Neural progenitor cell (in vitro differentiated cells): ENCODE measurements at places on chromosomes 7 and 10.

DNA sequence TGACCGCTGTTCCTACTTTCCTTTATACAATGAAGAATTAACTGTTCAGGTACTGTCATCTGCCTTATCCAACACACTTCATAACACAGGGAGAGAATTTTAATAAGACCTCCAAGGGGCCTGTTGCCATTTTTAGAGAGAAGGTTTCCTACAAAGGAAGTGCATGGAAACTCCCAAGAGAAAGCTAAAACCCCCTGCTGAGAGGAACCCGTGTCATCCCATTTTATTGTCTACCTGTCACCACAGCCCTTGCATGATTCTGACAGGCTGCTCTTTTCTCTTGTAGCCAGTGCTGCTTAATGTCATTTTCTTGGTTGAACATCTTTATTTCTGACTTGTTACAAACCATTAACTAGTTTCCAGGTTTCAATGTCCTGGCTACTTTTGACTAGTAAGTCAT is 98.4 kb downstream of the SNX10 start:
- DNase-seq = peak; percentile 42

DNA sequence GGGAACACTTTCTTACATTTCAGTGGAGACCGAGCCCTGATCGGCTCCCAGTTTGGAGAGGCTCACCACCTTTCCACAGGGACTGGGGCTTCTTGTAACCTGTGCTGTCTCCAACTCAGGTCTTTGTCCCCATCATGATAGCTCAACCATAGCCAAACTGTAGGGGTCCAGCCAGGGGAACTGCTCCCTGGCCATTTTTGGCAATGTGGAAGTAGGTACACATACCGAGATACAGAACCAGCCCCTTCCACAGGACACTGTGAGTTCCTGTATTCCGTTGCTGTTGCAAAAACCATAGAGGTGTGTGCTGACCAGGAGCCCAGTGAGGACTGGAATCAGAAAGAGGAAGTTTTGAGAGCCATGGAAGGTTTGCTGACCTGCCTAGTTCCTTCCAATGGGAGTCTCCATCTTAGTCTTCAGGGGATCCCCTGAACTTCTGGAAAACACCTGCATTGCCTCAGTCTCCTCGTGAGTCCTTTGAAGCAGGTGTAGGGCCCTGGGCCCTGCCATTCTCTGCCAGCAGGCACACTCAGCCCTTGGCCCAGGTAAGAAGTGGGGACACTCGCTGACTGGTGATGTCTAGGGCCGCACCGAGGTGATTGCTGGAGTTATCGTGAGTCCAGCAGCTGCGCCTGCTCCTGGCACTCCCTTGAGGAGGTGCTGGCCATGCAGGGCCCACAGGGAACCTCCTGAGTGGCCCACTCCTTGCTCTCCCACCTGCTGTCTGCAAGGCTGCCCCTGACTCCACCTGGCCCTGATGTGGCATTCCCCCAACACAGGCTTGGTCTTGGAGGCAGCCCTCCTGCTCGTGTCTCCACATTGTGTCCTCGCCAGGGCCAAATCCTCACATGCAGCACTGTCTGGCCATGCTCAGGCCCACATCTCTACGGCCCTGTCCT is 11.2 kb downstream of the WDFY4 start:
- no peak for DNase-seq

GRCh38 chr7:86647385-86648094 is 3.8 kb downstream of the GRM3 start:
- peak; percentile 9 for DNase-seq

DNA sequence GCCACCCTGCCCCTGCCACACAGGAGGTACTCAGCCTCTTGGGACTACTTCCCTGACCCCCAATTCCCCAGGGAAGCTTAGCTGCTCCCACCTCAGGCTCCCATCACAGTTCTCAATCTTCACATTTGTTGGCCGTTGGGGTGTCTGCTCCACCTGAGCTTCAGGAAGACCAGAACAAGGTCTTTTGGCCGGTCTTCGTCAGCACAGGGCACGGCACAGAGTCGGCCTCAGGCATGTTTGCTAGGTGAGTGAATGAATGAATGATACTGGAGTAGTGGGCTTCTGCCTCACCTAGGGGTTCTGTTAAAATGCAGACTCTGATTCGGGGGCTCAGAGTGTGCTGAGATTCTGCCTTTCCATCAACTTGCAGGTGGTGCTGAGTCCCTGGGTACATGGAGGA is 20.3 kb downstream of the GPRIN2 start:
- DNase-seq = no peak

DNA sequence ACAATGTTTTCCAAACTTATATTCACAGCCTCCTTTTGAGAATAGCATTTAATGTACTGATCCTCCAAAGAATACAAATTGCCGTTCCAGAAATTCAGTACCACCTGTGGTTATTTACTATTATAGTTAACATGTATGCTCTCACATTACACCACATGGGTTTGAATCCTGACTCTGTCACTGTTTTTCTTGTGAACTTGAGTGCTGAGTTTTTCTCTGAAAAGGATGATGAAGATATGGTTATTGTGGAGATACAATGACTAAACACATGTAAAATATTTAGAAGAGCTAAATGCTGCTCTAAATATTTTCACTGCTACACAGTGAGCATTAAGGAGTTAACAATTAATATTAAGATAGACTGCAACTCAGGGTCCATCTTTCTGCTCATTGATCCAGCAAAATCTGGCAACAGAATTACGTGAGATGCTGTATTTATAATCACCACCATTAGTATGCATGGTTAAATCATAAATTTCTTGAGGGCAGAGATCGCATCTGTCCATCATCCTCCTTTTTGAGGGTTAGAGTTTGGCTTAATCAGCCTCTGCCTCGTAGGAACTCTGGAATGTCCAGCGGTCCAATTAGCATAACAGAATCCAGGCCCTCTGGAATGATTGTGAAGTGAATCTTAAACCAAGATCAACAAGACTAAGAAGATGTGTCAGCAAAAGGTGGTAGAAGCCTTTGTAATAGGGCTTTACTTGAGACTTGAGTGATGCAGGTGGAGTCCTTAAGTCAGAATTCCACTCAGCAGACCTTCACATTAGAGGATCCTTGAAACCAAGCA is 152.8 kb downstream of the MACC1 start:
- DNase-seq = peak; percentile 38

GRCh38 chr7:44264221-44264931 is 61.0 kb downstream of the CAMK2B start:
- no peak for DNase-seq
